ENCODE measurements at places on chromosomes 6 and 20.

GRCh38 chr6:164283574-164283973 is 869.1 kb downstream of the QKI start:
- DNase-seq, result no peak

DNA sequence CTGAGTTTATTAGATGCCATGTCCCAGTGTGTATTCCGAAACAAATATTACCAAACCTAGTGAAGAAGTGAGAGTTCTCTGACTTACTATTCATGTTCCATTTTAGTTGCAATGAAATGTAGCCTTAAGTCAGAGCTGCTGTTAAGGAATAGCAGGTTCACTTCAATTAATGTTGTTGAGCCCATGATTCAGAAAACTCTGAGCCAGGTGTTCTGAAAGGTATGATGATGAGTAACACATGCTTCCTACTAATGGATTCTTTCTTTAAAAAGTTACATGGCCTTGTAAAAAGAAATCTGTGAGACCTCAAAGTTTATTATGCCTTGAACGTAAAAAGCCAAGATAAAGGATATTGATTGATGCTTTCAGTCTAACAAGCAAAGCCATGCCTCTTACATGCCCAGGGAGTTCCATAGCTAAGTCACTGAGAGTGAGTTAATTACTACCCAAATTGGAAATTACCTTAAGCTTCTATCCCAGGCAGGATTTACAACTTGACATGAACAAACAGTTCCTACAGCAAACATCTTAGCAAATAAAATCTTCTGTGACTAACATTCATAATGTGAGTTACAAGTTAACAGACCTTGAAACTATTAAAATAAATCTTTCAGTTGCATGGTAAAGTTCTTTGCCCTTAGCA is 122.9 kb downstream of the AKAP7 start:
- no peak for DNase-seq

GRCh38 chr20:43533060-43533459 is 25.6 kb downstream of the L3MBTL1 start:
- DNase-seq, result no peak

- peak; percentile 79 for DNase-seq
Measured at GRCh38 chr20:50192364-50193198, 2.0 kb downstream of the CEBPB start.

GRCh38 chr20:991850-992249 is 10.3 kb downstream of the RSPO4 start:
- DNase-seq, result no peak

DNA sequence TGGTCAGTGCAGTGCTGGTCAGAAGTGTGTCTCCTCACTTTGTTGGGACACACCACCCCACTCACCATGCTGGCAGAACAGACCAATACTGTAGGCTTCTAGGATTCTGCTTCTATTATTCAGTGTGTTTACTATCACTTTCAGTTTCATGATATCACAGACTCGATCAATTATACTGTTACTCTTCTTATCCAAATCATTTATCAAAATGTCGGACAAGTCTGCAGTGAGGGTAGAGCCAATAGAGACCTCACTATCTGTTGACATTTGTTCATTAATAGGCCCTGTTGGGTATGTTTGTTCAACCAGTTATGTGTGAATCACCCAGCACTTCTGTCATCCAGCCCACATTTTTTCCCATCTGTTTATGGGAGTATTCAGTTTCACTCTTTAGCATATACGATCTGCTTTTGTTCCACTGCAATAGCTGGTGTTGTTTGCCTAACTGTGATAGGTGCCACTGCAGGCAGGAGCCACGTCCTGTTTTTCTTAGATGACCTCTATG is 140.1 kb downstream of the NRN1 start:
- no peak for DNase-seq

DNA sequence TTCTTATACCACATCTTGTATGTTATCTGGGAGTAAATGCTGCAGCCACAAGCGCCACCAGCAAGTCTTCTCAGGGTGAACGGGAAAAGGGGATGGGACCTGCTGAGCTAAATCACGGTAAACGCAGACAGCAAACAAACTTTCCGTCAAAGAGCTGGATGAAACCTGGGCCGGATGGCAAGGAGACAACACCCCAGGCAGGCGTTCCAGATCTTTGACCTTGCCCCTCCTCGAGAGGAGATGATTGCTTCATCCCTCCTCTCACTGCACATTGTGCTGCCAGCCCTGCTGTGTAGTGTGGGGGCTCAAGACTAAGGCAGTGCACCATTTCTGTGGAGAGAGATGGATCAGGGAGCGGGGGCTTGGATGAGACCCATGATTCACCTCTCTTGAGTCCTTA is 9.8 kb downstream of the RAET1E start:
- DNase-seq, result no peak

GRCh38 chr6:131747821-131748353 is 37.1 kb upstream of the CTAGE9 start:
- no peak for DNase-seq

DNA sequence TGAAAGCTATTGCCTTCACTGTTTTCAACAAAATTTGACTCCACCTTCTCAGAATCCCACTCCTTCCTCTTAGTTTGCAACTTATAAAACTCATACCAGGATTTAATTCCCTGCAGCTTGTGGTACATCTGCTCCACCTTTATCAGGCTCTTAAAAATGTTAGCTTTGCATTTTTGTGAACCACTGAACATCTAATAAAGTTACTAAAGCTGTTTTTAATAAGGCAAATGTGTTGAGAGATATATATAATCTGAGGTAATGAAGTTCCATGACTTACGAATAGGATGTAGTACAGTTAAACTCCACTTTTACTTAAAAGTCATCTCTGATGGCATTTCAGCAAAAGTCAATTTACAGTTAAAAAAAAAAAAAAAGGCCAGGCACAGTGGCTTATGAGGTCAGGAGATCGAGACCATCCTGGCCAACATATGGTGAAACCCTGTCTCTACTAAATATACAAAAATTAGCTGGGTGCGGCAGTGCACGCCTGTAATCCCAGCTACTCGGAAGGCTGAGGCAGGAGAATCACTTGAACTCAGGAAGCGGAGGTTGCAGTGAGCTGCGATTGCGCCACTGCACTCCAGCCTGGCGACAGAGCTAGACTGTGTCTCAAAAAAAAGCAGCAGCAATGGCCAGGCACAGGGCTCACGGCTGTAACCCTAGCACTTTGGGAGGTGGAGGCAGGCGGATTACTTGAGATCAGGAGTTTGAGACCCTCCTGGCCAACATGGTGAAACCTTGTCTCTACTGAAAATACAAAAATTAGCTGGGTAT is 106.2 kb downstream of the KIF13A start:
- DNase-seq, result no peak

- no peak for DNase-seq
Measured at GRCh38 chr6:13992417-13993055, 67.8 kb downstream of the RNF182 start.

GRCh38 chr20:48463096-48463720 is 364.6 kb downstream of the PREX1 start:
- DNase-seq, result no peak

GRCh38 chr20:61734733-61735502 is 330.8 kb downstream of the TAF4 start:
- peak; percentile 68 for DNase-seq

DNA sequence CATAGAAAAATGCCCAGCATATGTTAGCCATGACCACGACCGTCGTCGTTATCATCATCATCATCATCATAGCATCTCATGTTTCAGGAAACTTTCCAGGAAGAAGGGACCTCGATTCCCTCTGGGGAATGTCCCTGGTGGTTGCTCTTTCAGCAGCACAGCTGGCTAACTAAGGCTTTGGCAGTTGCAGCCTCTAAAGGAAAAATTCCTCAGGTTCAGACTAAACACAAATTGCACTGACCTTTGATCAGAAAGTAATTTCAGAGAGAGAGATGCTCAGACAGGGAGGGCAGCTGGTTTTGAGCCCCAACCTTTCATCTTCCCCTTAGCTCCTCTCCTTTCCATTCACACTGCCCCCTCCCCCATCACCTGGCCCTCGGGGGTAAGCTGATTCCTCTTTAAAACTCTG is 5.6 kb upstream of the CFB start:
- no peak for DNase-seq

GRCh38 chr6:44800784-44801592 is 413.5 kb downstream of the CDC5L start:
- no peak for DNase-seq

DNA sequence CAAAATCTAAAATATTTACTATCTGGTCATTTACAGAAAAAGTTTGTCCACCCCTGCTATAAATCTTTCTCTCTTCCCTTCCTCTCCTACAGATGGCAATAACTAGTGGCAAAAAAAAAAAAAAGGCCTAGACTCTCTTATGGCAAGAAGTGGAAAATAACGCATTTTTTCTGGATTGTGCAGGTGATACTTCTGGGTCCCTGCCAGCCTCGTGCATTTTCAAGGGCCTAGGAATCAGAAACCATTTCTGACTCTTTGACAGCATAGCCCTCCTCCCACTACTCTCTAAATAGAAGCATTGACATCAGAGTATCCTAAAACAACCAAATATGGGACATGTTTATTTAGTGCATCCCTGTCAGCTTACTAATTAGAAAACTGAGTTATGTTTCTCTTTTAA is 251.0 kb downstream of the KHDC1L start:
- no peak for DNase-seq

GRCh38 chr20:8399947-8400346 is 267.9 kb downstream of the PLCB1 start:
- DNase-seq, result no peak

GRCh38 chr6:137219664-137220252 is 573 bp upstream of the IFNGR1 start:
- no peak for DNase-seq

- DNase-seq, result no peak
Measured at GRCh38 chr6:78709021-78709420, 158.3 kb upstream of the IRAK1BP1 start.

DNA sequence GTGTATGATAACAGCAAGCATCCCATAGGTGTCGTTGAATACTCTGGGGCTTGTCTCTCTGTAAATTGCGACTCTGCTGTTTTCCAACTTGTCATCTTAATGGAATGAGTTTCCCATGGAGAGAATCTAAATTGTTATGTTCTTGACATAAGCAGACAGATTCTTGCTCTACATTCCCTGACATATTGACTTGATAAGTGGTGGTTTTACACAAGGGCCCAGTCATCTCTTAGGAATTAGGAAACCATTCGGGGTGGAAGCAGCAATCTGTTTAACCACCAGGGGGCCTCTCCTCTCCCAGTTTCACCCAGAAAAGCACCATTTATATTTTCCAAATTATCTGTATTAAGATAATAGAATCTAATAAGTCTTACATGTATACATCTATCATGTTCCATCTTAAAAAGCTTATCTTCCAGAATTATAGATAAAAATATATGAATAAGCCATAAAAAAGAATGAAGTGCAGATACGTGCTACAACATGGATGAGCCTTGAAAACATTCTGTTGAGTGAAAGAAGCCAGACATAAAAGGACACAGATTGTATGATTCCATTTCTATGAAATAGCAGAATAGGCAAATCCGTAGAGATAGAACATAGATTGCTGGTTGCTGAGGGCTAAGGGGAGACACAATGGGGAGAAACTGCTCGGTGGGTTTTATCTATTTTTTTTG is 23.1 kb upstream of the MROH8 start:
- DNase-seq, result no peak

DNA sequence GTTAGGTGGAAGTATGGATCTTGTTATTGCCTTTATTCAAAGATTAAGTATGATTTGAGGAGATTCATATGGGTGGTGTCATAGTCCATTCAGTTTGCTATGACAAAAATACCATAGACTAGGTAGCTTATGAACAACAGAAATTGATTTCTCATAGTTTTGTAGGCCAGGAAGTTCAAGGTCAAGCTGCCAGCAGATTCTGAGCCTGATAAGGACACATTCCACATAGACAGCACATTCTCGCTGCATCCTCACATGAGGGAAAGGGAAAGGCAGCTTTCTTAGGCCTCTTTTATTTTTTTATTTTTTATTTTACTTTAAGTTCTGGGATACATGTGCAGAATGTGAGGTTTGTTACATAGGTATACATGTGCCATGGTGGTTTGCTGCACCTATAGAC is 27.7 kb downstream of the ME1 start:
- DNase-seq, result no peak

GRCh38 chr20:38941726-38942389 is 15.6 kb downstream of the FAM83D start:
- no peak for DNase-seq

GRCh38 chr6:125836466-125836865 is 45.7 kb downstream of the NCOA7 start:
- no peak for DNase-seq

DNA sequence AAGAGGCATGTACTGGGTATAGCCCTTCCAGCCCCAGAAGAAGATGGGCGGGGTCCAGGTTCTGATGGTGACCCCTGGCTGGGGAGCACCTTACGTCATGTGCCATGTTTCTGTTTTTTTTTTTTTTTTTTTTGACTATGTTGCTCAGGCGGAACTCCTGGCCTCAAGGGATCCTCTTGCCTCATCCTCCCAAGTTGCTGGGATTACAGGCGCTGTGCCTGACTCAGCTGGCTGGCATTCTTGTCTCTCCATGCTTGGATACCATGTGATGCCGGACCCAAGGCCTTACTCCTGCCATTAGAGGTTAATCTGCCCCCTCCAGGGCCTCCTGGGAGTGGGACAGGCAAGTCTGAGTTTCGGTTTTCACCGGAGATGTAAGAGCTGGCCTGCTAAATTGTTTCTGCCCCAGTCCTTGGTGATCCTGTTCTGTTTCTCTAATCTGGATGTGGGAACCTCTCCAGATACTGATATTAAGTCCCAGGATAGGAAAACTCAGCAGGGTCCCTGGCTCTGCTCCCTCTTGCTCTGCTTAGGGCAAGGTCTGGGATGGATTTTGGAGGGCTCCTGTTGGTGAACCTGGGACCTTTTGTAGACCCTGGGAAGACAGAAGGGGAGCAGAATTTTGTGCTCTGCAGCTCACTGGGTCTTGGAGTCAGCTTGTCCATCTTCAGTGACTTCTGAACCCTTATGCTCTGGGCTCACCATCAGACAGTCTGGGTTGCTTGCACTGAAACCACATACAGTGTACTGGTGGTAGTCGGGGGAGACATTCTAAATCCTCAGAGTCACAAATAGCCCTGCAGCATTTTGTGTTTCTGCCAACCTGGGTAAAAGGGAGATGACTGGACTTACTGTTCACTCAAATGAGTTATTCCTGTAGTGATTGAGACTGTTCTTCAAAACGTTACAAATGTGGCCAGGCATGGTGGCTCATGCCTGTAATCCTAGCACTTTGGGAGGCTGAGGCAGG is 45.1 kb downstream of the PTK7 start:
- DNase-seq, result no peak

GRCh38 chr6:39411465-39411864 is 89.0 kb upstream of the KCNK16 start:
- DNase-seq, result no peak

DNA sequence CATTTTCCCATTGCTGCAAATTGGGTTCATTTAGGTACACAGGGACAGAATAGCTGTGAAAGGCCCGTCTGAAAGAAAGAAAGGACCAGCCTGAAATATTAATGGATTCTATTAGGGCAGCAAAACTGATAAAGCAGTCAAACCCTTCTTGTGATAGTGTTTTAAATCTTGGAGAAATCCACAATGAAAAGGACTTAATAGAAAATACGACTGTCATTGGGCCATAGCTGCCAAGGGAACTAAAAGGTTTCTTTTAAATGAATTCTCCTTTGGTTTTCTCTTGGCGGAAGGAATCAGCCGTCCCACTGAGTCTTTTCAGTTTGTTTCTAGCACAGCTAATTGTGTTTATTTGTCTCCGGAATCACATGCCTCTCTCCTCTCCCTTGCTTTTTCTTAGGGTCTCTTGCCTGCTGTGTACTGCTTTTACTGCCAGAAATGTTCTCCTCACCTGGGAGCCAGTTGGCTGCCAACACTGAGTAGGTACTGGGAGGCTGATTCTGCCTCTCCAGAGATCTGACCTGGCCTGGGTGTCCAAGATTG is 11.3 kb downstream of the PAQR8 start:
- DNase-seq, result no peak

- no peak for DNase-seq
Measured at GRCh38 chr20:18048176-18048575, 9.5 kb downstream of the OVOL2 start.

Measured in right forelimb (tissue), 1 donor.